Stimulated activated CD4-positive, alpha-beta T cell treated with anti-CD3 and anti-CD28 coated beads, TNF-alpha, amount 100 ng/mL, for 1 hour (primary cell): ENCODE measurements at places on chromosomes 2 and 18.

GRCh38 chr2:64766841-64767669 lies 113.3 kb upstream of the SERTAD2 start:
- no peak for DNase-seq

DNA sequence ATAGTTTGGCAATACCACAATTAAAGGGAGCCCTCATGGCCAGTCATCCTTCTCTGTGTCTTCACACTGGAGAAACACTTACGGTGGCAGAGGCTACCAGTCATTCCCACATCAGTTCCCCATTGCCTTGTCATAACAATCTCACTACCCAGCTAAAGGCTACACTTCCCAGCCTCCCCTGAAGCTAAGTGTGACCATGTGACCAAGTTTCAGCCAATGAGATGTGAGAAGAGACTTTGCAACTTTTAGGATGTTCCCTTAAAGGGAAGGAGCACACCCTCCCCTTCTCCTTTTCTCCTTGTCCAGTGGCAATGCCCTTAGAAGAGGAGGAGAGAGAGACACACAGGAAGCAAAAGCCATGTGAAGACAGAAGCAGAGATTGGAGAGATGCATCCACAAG lies 89.0 kb upstream of the RAB12 start:
- no peak for DNase-seq

DNA sequence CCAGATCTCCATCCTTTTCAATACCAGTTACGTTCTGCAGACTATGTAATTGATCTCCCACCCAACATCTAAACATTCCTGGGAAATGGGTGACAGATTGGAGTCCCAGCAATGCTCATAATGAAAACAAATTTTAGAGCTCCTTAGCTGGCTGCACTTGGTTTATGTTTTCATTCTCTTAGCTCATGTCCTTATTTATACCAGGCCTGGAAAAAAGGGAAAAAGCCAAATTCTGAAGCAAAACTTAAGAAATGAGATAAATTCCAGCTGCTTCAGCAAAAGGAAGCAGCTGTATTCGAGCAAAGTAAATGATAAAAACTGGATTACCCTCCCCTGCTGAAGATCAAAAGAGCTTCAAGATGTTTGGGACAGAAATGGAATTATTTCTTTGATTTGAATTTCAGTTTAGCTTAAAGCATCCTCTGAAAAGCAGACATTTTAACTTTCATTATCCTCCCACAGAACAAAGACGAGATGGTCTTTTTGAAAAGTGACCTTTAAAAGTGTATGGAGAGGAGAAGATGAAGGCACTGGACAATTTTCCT lies 196.5 kb upstream of the THUMPD2 start:
- DNase-seq: no peak

- DNase-seq: no peak
These were observed 12.8 kb upstream of the FSHR start for GRCh38 chr2:49167131-49167530.

DNA sequence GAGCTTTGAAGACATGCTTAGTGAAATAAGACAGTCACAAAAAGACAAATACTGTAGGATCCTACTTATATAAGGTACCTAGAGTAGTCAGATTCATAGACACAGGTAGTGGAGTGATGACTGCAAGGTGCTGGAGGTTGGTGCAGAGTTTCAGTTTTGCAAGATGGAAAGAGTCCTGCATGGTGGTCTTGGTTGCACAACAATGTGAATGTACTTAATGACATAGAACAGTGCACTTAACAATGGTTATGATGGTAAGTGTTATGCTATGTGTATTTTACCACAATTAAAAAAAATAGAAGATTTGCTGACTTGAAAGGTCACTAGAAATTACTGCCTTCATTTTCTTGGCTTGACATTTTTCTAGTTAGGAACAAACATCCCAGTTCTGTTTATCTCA lies 9.5 kb downstream of the CERS6 start:
- no peak for DNase-seq

DNA sequence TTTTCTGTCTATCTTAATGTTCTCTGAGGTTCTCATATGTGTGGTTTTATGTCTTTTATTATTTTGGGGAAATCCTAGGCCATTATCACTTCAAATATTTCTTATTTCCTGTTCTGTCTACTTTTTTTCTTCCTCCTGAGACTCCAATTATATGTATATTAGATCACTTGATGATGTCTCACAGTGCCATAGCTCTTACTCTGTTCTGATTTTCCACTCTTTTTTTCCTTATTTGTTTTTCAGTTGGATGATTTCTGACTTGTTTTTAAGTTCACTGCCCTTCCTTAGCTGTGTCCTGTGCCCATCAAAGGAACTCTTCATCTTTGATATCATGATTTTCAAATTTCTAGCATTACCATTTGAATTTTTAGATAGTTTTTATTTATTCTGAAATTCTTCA lies 24.1 kb downstream of the FAM228B start:
- no peak for DNase-seq

GRCh38 chr2:146119586-146119985 lies 1599.7 kb upstream of the ZEB2 start:
- DNase-seq: no peak

DNA sequence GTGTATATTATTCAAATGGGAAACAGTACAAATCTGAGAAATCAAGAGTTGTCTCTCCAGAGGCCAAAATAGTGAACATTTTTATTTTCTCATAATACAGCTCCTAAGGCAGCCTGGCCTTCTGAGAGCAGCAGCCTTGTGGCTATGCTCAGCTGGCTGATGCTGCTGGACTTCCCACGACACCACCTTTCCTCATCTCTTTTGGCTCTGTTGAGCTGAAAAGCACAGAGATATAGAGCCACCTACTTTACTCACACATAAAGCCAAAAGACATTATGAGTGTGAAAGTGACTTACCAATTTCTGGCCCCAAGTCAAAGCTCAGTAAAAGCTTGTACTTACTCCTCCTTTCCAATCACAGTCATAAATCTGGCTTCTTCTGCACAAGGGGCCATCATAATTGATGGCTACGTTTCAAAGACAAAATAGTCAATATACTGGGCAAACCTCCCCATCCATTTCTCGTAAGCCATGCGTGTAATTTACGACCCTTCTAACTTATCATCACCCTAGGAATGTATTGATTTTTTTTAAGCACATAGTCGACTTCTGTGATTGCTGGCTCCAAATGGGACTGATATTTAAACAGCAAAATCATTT lies 18.6 kb upstream of the REG3A start:
- no peak for DNase-seq

- no peak for DNase-seq
These were observed 1938.6 kb upstream of the PIK3C3 start for GRCh38 chr18:40016405-40016804.

DNA sequence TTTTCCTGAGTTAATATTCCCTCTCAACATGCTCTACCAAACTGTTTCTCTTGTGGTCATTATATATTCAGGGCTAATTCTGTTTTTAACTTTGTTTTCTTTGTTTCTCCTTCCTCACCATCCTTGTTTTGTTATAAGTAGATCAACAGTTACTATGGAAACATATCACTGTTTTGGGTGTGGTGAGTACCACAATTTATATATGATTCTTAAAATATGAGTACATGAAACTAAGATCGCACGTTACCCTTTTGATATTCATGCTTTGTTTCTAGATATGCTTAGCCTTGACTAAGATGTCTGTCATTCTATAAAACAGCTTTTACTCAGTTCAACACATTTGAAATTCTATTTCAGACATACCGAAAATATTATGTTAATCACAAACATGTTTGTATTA lies 232.3 kb upstream of the ITGA4 start:
- no peak for DNase-seq

- no peak for DNase-seq
These were observed 17.2 kb downstream of the EPHA4 start for GRCh38 chr2:221554769-221555493.

- no peak for DNase-seq
These were observed 26.8 kb downstream of the DIS3L2 start for GRCh38 chr2:231988179-231988866.

DNA sequence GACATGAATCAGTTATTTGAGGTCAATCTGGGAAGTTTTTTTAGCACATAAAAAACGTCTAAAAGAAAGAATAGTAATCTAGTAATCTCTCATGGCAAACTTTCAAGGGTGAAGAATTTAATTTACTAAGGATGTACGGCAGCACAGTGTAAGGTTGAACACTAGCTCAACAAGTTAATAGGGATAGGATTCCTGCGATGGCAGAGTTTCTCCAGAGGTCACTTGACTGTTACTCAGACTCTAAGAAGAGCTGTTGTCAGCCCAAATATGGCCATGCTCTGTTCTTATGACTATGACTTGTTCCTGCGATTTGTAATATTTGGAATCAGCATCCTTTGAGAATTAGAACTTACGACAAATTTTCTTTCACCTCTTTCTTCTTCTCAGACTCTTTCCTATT lies 553.3 kb upstream of the TNP1 start:
- no peak for DNase-seq

DNA sequence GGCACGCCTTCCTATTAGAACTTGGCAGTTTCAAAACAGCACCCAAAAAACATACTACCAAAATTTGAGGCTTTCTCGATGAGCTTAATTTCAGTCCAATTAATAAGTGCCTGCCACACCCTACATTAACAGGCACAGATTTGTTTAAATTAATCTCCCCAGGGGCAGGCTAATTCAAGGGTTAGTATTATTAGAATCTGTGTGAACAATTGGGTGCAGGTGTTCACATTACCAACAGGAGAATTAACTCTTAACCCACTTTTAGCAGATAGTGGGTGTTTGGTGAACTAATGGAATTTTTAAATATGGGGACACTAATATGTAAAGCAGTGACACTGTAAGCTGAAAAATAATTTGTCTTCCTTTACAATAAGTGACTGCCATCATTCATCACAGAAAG lies 4.1 kb downstream of the MBD2 start:
- no peak for DNase-seq

GRCh38 chr2:111120253-111121027 lies at the start of gene BCL2L11:
TSS of gene BCL2L11 (plus strand) at chr2:111120914. CDS start at chr2:111123746, 2,832 bp downstream.
- peak; percentile 84 for DNase-seq

- no peak for DNase-seq
These were observed 143.0 kb downstream of the ZEB2 start for GRCh38 chr2:144376926-144377325.

GRCh38 chr2:79716266-79716665 lies 203.4 kb downstream of the CTNNA2 start:
- DNase-seq: no peak

DNA sequence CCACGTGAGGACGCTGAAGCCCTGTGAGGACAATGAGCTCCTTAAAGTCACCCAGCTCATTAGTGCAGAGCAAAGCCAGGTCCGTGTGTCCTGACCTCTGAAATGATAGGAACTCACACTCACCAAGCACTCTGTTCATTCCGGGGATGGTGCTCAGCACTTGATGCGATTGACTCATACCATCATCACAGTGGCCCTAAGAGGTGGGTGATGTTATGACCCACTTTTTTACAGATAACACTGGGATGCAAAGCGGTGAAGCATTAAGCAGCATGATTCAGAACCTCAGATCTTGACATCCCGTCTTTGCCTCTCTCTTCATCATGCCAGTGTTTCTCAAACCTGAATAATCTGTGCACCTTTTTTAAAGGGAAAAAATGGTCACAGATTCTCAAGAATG lies 234.8 kb downstream of the ALPK2 start:
- DNase-seq: no peak

DNA sequence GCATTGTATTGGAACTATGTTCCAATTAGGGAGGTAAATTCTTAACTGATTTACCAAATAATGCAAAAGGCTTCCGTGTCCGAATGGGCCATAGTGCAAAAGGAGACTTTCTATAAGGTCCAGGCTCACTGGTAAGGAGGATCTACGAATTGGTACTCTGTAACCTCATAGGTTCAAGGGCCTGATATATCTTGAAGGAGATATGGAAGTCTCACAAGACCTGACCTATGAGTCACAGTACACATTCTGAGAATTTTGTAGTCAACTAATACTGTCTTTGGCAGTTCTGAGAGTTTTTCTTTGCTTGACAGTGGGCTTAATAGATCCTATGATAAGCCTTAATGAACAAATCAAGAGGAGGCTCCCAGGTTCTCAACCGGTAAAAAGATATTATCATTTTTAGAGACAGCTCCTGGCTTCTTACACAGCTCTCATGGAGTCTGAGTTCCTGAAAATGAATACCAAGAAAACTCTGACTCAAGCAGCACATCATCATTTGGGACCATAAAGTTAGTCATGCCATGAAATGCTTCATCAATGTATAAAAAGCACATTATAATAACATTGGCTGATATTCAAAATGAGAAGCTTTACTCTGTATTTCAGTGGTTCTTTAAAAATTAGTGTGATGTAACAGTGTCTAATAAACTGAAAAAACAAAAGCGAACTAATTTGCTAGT lies 1275.2 kb upstream of the CRIM1 start:
- no peak for DNase-seq

DNA sequence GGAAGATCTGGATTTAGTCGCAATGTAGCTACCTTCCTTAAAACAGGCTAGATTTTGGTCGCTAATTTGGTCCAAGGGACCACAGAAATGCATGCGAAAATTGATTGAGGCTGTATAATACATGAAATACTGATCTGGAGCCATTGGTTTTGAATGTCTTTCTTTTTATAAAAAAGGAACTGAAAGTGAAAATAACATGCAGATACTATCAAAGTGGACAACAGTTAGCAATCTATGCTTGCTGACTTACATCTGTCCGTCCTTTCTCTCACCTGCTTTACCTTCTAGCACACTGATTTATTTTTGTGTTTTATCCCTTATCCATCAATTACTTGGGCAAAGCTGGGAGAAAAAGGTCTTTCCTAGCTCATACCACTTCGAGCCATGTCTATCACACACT lies 1459.8 kb upstream of the ACVR2A start:
- DNase-seq: no peak

- no peak for DNase-seq
These were observed 111.0 kb downstream of the BCL2L11 start for GRCh38 chr2:111231532-111232252.

- no peak for DNase-seq
These were observed 179.2 kb downstream of the ACKR3 start for GRCh38 chr2:236748801-236749200.

DNA sequence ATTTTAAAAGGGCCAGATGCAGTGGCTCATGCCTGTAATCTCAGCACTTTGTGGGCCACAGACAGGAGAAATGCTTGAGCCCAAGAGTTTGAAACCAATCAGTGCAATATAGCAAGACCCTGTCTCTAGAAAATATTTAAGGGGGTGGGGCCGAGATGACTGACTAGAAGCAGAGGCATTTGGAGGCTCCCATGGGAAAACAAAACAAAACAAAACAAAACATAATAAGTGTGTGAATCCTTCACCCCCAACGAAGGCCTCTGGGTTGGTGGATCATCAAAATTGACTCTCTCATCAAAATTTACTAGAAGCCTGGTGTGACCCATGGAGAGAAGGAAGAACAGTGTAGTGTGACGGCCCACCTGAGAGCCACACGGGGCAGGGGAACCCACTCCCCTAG lies 560.9 kb downstream of the LRP1B start:
- DNase-seq: no peak
